Esophagus mucosa (tissue), 1 donor: ENCODE measurements at places on chromosomes 2 and 18.

DNA sequence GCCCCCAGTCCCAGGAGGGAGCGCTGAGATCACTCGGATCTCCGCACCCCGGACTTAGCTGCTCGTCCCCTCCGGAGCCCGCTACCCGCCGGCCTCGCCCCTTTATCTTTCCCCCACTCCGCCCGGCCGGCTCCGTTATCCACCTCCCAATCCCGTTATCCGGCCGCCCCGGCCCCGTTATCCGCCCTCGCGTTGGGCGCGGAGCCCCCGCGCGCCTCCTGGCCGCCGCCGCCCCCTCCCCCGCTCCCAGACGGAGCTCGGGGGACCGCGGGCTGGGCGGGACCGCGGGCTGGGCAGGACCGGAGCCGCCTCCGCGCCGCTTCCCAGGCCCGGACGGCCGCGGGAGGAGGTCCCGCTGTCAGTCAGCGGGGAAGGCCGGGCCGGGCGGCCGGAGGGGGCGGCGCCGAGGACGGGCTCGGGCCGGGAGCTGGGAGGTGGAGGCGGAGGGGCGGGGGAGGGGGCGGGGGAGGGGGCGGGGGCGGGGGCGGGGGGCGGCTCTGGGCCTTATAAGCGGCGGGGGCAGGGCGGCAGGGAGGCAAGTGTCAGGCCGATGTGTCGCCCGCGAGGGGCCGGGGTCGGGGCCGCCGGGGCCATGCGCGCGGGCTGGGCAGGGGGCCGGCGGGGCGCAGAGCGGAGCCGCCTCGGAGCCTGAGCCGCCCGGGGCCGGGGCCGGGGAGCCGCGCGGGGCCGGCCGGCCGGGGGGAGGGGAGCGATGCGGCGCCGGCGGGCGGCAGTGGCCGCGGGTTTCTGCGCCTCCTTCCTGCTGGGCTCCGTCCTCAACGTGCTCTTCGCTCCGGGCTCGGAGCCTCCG lies at the start of gene PKDCC:
Gene PKDCC (plus strand): TSS at position 534 of the 811 bp plus-strand sequence. CDS start 179 bp downstream, at position 713.
- peak; percentile 67 for ATAC-seq

- no peak for ATAC-seq
Measured at GRCh38 chr18:59705145-59705544, 7.9 kb upstream of the CCBE1 start.

- no peak for ATAC-seq
Measured at GRCh38 chr2:127185093-127185492, 35.0 kb downstream of the CYP27C1 start.

GRCh38 chr2:236309669-236310029 lies 45.4 kb upstream of the ASB18 start:
- no peak for ATAC-seq

- ATAC-seq, result no peak
Measured at GRCh38 chr18:13808294-13809042, 15.5 kb upstream of the MC5R start.

GRCh38 chr2:83596592-83597282 lies 862.3 kb downstream of the SUCLG1 start:
- ATAC-seq, result no peak

DNA sequence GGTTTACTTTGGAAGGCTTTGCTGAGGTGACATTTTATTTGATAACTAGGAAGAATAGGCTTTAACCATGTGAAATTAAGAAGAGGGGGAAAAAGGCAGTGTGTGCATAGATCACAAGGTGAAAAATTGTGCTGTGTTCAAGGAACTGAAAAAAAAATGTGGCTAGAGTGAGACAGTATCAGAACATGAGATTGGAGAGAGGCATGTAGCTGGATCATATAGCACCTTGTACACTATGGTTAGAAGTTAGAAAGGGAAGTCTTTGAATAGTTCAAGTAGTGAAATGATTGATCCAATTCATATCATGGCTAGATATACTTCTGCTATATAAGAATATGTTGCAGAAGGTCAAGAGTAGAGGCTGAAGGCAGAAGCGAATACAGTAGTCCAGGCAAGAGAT lies 12.3 kb upstream of the TNFRSF11A start:
- ATAC-seq, result peak; percentile 13

DNA sequence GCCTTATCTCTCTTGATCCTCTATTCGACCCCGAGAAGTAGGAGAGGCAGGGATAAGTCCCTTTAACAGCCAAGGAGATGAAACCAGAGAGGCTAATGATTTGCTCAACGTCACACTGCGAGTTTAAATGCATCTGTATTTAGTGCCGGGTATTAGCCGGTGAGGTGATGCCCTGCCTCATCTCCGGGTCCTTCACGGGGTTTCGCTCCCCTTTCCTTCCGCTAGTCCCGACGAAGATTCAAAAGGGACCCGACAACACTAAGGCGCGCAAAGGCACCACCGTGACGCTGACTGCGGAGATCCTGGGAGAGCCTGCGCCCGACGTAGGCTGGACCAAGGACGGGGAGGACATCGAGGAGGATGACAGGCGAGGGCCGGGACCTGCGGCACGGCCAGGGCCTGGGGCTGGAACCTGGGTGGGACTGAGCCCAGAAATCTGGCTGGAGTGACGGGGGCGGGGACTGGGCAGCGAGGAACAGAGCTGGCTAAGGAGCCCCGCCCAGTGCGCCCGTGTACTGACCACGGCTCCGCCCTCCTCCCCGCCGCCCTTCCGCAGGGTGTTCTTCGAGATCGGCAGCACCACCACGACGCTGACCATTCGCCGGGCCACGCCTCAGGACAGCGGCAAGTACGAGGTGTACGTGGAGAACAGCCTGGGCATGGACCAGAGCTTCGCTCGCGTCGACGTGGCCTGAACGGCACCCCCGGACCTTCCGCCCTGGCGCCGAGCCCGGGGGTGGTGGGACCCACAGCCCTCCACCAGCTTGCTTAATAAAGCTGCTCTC lies 1.0 kb upstream of the GMPPA start:
- ATAC-seq, result peak; percentile 58

DNA sequence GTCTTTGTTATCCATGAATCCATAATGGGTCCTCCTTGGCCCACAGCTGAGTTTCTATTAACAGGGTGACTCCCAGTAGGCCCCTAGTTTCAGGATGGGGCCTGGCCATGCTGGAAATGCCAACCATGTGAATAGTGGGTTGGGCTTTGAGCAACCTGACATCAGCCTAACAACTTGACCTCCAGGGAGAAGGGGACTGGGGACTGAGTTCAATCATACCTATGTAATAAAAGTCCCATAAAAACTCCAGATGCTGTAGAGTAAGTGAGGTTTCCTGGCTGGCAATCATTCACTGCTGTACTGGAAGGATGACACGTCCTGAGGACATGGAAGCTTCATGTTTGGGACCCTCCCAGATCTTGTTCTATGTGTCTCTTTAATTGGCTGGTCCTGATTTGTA lies 7.9 kb downstream of the REV1 start:
- no peak for ATAC-seq

DNA sequence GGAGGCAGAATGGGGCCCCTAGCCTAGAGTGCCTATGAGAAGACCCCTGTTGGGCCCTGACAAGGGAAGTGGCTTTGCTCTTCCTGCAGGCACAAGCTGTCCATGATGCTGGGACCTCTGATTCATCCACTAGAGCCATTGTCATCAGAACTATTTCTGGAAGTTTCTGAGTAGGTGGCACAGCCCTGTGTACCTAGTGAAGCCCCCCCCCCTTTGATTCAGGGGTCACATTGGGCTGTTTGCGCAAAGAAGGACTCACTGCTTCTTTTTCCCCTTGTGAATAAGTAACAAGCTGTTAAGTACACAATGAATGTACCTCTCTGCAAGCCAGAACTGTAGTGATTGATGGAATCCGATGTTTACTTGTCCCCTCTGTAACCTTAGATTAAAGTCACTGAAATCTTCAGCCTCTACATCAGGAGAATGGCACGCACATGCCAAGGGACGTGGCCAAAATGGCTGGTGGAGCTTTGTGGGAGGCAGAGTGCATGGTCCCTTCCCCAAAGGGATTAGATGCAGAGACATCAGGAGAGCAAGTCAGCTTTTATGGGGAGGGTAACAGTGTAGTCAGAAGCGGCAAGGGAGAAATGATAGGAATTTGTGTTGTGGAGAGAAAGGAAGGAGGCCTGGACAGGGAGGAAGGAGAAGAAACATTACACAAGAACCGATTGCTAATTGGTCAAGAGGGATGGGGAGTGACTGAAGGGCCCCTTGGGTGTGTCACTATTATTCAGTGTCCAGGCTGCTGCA lies 267.6 kb upstream of the RAB12 start:
- no peak for ATAC-seq

GRCh38 chr2:203873921-203874631 lies 6.5 kb downstream of the CTLA4 start:
- ATAC-seq, result no peak

- ATAC-seq, result peak; percentile 35
Measured at GRCh38 chr2:233413559-233414272, 59.4 kb downstream of the DGKD start.

- no peak for ATAC-seq
Measured at GRCh38 chr2:134020608-134021007, 233.3 kb upstream of the MGAT5 start.

- no peak for ATAC-seq
Measured at GRCh38 chr2:100948942-100949811, 52.9 kb upstream of the RPL31 start.

- ATAC-seq, result no peak
Measured at GRCh38 chr18:47906408-47906807, 24.1 kb downstream of the SMAD2 start.

DNA sequence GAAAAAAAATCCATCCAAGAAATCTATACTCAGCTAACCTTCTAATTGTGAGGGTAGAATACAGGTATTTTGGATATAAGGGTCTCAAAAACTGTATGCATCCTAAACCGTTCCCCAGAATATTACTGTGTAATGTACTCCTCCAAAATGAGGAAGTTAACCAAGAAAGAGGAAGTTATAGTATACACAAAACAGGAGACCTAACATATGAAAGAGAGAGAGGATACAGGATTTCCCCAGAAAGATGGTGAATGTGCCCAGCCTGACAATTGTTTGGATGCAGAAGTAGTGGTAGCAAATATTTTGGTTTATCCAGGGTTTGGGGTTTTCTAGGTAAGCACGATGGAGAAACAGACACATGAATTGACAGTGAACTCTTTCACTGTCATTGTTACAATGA lies 50.6 kb downstream of the GALNT3 start:
- no peak for ATAC-seq

DNA sequence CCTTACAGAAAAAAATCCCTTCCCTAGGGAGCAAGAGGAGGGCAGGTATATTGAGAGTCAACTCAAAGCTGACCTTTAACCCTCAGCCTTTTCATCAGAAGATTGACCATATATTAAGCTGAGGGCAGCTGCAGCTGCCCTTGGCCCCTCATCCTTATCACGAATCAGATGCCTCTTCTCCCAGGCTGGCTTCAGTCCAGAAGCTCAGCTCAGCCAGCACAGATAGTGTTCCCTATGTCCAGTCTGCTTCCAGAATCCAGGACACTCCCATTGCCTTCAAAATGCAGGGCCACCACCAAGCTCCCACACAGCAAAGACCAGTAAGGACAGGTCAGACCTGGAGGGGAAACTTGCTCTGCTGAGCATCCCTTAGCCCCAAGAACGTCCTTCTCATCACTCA lies 146.1 kb downstream of the BCL11A start:
- ATAC-seq, result no peak

DNA sequence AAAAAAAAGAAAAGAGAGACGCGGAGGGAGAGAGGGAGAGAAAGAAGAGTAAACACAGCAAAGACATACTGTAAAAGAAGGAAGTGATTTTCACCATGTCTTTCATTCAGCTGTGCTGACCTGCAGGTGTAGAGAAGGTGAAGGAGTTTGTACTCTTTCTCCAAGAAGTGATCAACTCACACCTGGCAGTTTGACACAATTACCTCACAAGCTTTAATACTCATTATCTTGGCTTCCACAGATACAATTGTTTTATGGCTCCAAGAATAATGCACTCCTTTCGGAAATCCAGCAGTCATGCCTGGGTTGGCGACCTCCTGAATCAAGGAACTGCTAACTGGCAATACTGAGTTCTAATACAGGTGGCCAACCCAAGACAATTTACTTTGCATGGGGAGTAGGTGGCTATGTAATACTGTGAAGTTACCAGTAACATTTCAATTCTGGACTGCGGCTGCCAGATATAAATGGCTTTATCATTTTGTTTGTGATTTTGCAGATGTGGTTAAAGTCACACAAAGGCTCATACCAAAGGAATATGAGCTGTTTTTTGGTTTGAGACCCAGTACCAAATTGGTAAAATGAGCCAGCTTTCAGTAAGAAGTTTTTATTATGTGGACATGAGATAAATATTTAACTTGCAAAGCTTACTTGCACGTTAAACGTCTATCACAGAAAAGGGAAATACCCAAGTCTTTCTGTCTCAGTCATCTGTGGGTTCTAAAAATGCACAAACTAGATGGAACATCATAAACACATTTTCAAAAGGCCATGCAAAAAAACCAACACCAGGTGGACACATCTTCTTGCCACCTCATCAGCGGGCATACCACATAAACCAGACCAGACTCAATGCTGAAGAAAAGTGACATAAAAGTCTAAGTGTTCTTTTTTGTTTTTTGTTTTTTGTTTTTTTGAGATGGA lies 69.3 kb downstream of the NCKAP5 start:
- ATAC-seq, result no peak

DNA sequence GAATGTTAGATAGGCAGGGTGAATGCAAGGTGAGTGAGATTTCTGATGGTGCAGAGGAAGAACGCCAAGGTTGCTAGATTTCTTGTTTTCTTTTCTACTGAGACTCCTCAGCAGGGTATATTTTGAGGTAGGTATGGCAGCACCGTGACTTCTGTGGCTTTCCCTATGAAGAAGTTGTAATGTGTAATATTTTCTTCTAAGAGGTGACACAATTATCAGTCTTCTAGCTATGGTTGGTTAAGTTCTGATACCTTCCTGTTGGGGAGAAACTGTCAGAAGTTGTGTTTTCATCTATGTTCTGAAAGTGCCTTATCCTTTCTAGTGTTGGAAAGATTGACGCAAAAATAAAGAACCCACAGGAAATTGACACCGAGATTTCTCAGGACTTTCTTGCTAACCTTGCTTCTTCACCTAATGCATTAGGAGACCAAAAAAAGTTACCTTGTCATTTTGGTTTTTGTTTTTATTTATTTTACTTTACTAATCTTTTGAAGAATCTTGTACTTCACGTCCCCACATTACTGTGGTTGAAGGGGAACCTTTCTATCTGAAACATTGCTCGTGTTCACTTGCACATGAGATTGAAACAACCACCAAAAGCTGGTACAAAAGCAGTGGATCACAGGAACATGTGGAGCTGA lies 11.9 kb downstream of the IL18R1 start:
- ATAC-seq, result no peak

GRCh38 chr2:120255986-120256650 lies 3.5 kb downstream of the RALB start:
- no peak for ATAC-seq

GRCh38 chr2:230541934-230542380 lies 126.0 kb downstream of the SP100 start:
- no peak for ATAC-seq

DNA sequence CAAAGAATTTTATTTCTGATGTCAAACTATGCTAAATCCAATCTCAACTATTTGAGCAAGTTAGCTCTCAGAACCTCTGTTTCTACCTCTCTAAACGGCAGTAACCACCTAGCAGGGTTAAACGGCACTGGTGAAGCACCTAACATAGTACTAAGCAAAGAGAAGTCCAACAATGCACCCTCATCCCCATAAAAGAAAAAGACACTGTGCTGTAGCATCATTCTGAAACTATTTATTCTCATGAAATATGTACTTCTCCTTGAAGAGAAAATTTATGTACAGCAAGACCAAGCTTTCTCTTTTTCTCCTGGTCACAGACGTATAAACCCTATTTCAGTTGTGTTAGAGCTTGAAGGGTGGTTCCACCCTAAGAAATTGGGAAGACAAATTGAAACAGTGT lies 4.8 kb downstream of the MEX3C start:
- ATAC-seq, result no peak

- no peak for ATAC-seq
Measured at GRCh38 chr2:219297766-219298456, 11.3 kb downstream of the PTPRN start.

- no peak for ATAC-seq
Measured at GRCh38 chr2:70775141-70775540, 7.1 kb upstream of the ADD2 start.
